Activated CD8-positive, alpha-beta memory T cell treated with anti-CD3 and anti-CD28 coated beads for 48 hours (primary cell): ENCODE measurements at places on chromosomes 6 and 20.

DNA sequence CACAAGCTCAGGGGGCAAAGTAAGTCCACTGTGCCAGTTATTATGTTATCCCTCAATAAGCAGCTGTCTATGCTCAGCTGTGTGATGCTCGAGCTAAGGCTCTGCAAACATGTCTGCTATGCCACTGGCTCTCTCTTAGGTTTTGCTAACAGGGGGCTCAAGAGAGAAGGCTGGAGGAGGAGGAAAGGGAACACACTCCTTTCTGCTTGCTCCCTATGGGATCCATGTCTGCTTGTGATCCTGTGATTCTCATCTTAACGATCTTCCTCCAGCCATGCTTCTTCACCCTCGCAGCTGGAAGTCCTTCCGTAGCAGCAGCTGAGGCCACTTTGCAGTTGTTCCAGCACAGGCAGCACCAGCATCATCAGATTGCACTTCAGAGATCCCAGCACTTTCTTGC is 37.0 kb upstream of the IGF2R start:
- no peak for DNase-seq

DNA sequence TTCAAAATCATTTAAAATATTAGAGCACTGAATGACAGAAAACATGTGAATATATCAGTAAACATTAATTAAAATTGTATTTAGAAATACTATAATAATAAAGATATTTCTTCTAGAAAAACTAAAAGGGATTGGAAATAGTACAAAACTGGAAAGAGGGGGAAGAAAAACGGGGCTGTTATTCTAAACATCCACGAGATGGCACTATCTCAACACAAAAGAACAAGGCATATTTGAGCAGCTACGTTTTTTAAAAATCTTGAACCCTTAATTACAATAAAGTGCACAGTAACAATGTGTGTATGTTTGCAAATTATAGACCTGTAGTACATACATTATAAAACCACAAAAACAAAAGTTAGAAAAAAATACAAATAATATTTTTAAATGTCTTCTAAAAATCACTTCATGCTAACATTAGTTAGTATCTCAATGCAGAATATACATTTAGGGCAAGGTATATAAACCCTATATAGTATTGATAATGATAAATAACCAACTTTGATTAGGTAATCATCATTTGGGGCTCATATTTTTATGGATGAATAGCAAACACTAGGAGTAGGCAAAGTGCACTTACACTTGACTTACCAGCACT is 42.5 kb upstream of the PNISR start:
- DNase-seq = no peak

- DNase-seq = no peak
These were observed 84.3 kb upstream of the TAB2 start for GRCh38 chr6:149233056-149233715.

DNA sequence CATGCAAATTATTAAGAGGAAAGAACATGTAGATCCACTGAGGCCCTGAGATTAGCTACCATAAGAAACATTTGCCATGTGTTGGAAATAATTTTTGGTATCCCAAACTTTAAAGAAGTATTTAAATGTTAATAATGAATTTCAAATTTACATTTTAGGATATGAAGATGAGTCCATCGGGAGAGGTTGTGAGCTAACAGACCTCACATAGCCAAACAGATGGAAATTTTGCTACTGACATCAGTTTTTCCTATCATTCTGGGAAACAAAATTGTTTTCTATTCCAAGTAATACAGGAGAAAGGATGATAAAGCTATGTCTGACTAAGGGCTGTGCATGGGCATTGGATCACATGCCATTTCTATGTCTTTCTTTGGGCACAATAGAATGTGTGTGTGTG is 809.6 kb downstream of the TENT5A start:
- no peak for DNase-seq

- DNase-seq = no peak
These were observed 10.7 kb upstream of the MLIP start for GRCh38 chr6:54100411-54101006.

DNA sequence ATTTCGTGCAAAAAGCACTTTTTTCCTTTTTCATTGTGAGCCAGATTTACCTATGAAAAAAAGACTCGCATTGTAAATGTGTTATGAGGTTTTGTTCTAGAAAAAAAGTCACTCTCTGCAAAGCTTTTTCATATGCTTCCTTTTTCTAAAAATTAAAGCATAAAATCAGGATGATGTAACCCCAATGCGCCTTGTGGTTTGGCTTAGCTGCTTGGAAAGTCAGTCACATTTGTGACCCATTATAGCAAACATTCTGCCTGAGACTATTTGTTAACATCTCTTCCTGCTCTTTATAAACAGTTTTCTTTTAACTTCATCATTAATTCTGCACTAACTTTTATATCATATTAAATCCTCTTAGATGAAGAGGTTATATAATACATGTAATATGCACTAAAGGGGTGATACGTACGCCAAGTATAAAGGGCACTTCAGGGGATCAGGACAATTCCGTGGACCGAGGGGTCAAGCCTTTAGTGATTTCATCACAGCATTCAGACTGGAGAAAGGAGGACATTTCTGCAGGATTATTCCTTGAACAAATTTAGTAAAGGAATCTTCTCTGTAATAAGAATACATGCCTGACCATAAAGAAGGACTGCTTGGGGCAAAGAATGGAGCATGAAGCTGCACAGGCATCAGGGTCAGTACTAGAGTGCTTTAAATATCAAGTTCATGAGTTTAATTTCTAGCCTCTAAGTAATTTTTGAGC is 48.1 kb upstream of the SMLR1 start:
- DNase-seq = no peak
